ENCODE measurements at places on chromosomes 11 and 22. TPM values are rescaled to one million over a fixed set of nuclear protein-coding genes. Genes with fewer than 3 reads are reported as not detected.
A peak's percentile ranks its signal among the peaks of the same experiment; 100 is the strongest.

The SMC1B gene
- polyA plus RNA-seq, result 0.21 TPM

The OR9G1 gene
- not detected for polyA plus RNA-seq

The SLC15A3 gene
- not detected for polyA plus RNA-seq

The SLC22A9 gene
- not detected for polyA plus RNA-seq

The SLC22A8 gene
- polyA plus RNA-seq, result not detected

GRCh38 chr11:61037441-61038093 lies 64.7 kb upstream of the CD5 start:
- no peak overlapping the region for H3K4me3 ChIP-seq
- H3K4me1 ChIP-seq, result peaks cover 11% of the 10 kb centered on the region
- DNase-seq, result no peak
- H3K36me3 ChIP-seq, result no peaks in the 10 kb centered on the region
- H3K27ac ChIP-seq, result no peak overlapping the region

- H3K27me3 ChIP-seq, result peaks cover 5% of the 10 kb centered on the region
- H3K36me3 ChIP-seq, result peaks cover 25% of the 10 kb centered on the region
- H3K27ac ChIP-seq, result peak overlapping the region; percentile 2
- H3K4me1 ChIP-seq, result peaks cover 4% of the 10 kb centered on the region
Measured at GRCh38 chr22:46686221-46687047, 51.6 kb downstream of the CERK start.

- H3K36me3 ChIP-seq, result peaks cover 6% of the 10 kb centered on the region
- H3K27ac ChIP-seq, result no peak overlapping the region
- H3K4me3 ChIP-seq, result no peak overlapping the region
- peaks cover 3% of the 10 kb centered on the region for H3K27me3 ChIP-seq
Measured at GRCh38 chr11:94623120-94623735, 56.1 kb downstream of the PIWIL4 start.

GRCh38 chr22:47599753-47600152 lies 837.3 kb downstream of the TBC1D22A start:
- H3K36me3 ChIP-seq, result no peaks in the 10 kb centered on the region
- peaks cover 4% of the 10 kb centered on the region for H3K27me3 ChIP-seq
- H3K4me1 ChIP-seq, result no peaks in the 10 kb centered on the region
- H3K4me3 ChIP-seq, result no peak overlapping the region
- H3K27ac ChIP-seq, result no peak overlapping the region

GRCh38 chr11:86241956-86242535 lies 2.5 kb upstream of the EED start:
- H3K4me3 ChIP-seq, result no peak overlapping the region
- no peak overlapping the region for H3K27ac ChIP-seq
- no peaks in the 10 kb centered on the region for H3K4me1 ChIP-seq
- H3K27me3 ChIP-seq, result no peaks in the 10 kb centered on the region
- no peaks in the 10 kb centered on the region for H3K36me3 ChIP-seq

- H3K27me3 ChIP-seq, result peaks cover 9% of the 10 kb centered on the region
- no peak for DNase-seq
- no peaks in the 10 kb centered on the region for H3K4me1 ChIP-seq
- no peak within 1 kb of the TSS for H3K27ac ChIP-seq
Measured at GRCh38 chr22:36816636-36817524, at the start of gene PVALB. TSS of gene PVALB (minus strand) at chr22:36817035. CDS start at chr22:36817005, 30 bp downstream.

DNA sequence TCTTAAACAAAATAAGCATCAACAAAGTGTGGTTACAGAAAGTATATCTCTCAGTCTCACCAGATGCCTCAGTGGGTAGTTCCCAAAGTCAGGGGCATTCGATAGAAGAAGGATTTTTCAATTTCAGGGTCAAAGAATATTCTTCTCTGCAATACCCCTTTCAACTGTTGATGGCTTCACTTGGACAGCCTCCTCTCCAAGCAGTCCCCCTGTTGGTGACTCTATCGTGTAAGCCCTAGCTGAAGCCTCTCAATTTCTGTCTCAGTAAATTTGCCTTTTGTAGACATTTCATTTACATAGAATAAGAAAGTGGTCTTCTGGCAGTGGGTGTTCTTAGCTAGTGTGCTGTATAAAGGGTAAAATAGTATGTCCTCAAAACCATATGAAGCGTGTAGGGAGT lies 11.3 kb upstream of the CCDC83 start:
- DNase-seq, result no peak
- no peak overlapping the region for H3K27ac ChIP-seq
- peaks cover 2% of the 10 kb centered on the region for H3K27me3 ChIP-seq

DNA sequence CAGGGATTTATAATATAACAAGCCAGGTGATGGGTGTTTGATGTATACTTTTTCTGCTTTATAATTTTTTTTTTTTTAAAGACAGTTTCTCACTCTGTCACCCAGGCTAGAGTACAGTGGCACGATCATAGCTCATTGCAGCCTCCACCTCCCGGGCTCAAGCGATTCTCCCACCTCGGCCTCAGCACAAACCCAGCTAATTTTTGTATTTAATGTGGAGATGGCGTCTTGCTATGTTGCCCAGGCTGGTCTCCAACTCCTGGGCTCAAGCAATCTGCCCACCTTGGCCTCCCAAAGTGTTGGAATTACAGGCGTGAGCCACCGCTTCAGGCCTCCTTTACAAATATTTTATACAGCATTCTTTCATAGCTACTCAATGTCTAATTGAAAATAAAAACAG lies 48.6 kb downstream of the MORC2 start:
- H3K27ac ChIP-seq, result no peak overlapping the region
- H3K27me3 ChIP-seq, result peaks cover 5% of the 10 kb centered on the region
- H3K36me3 ChIP-seq, result peaks cover 3% of the 10 kb centered on the region
- DNase-seq, result no peak

DNA sequence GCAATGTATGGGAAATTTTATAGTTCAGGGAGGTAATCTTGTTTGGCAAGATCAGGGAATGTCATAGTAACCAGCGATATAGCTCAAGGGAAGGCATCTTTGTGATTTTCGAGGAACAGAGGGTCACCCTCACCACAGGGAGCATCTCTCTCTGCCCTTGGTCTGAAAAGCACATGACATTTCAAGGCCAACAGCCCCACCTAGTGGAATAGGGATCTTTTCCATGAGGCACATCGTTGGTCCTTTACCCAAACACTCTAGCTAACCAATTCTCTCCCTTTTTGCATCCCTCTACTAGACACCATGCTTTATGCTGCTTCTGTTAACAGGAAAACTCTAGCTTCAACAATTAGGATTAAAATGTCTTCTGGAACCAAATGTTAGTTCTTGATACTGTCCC lies 179.0 kb downstream of the GRM5 start:
- H3K4me3 ChIP-seq, result no peak overlapping the region
- no peak overlapping the region for H3K27ac ChIP-seq
- H3K4me1 ChIP-seq, result no peaks in the 10 kb centered on the region
- H3K27me3 ChIP-seq, result no peaks in the 10 kb centered on the region

DNA sequence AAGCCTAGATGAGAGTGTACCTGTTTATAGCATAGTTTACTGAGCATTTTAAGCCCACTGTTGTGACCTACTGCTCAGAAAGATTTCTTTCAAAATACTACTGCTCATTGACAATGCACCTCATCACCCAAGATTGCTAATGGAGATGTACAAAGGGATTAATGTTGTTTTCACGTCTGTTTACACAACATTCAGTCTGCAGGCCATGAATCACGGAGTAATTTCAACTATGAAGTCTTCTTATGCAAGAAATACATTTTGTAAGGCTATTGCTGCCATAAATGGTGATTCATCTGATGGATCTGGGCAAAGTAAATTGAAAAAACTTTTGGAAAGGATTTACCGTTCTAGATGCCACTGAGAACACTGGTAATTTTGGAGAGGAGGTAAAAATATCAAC lies 112.9 kb downstream of the KIF18A start:
- no peak overlapping the region for H3K4me3 ChIP-seq
- H3K36me3 ChIP-seq, result peaks cover 13% of the 10 kb centered on the region
- no peaks in the 10 kb centered on the region for H3K27me3 ChIP-seq
- no peak overlapping the region for H3K27ac ChIP-seq
- H3K4me1 ChIP-seq, result no peaks in the 10 kb centered on the region
- DNase-seq, result no peak

GRCh38 chr11:66470015-66470414 lies 3.3 kb downstream of the PELI3 start:
- H3K36me3 ChIP-seq, result no peaks in the 10 kb centered on the region
- H3K27me3 ChIP-seq, result peaks cover 2% of the 10 kb centered on the region
- H3K4me1 ChIP-seq, result peaks cover 19% of the 10 kb centered on the region
- no peak overlapping the region for H3K27ac ChIP-seq

- no peak overlapping the region for H3K27ac ChIP-seq
- peaks cover 3% of the 10 kb centered on the region for H3K27me3 ChIP-seq
- H3K4me3 ChIP-seq, result no peak overlapping the region
- no peaks in the 10 kb centered on the region for H3K36me3 ChIP-seq
- H3K4me1 ChIP-seq, result peaks cover 21% of the 10 kb centered on the region
Measured at GRCh38 chr22:29391546-29391945, 3.2 kb upstream of the AP1B1 start.

- no peak overlapping the region for H3K27ac ChIP-seq
- H3K4me3 ChIP-seq, result no peak overlapping the region
- H3K36me3 ChIP-seq, result no peaks in the 10 kb centered on the region
- peaks cover 1% of the 10 kb centered on the region for H3K27me3 ChIP-seq
- no peaks in the 10 kb centered on the region for H3K4me1 ChIP-seq
Measured at GRCh38 chr11:94030059-94030458, 8.9 kb downstream of the HEPHL1 start.

GRCh38 chr11:2382936-2383851 lies 6.1 kb downstream of the CD81 start:
- peaks cover 89% of the 10 kb centered on the region for H3K4me1 ChIP-seq
- no peaks in the 10 kb centered on the region for H3K36me3 ChIP-seq
- H3K4me3 ChIP-seq, result peak overlapping the region; percentile 32
- peak overlapping the region; percentile 91 for H3K27ac ChIP-seq
- no peak for DNase-seq

DNA sequence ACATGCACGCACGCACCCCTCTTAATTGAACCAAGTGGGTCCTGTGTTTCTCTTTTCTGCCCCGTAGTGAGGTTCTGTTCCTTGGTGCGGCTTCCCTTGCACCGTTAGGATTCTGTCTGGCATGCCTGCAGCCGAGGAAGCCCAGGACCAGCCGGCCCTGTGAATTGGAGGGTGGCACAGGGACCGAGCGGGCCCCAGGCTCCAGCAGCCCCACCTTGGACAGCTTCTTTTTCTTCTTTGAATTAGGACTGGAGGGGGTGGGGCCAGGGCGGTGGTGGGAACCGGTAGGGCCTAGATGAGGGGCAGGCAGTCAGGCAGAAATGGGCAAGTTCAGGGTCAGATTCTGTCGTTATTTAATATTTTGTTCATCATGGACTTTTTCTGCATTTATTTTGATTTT lies 94.7 kb downstream of the MPPED1 start:
- no peak for DNase-seq
- no peak overlapping the region for H3K4me3 ChIP-seq
- no peaks in the 10 kb centered on the region for H3K36me3 ChIP-seq
- H3K27ac ChIP-seq, result no peak overlapping the region
- no peaks in the 10 kb centered on the region for H3K4me1 ChIP-seq

GRCh38 chr11:86957976-86958646 lies 2.9 kb upstream of the FZD4 start:
- H3K36me3 ChIP-seq, result no peaks in the 10 kb centered on the region
- H3K4me3 ChIP-seq, result no peak overlapping the region
- no peak overlapping the region for H3K27ac ChIP-seq
- no peak for DNase-seq

DNA sequence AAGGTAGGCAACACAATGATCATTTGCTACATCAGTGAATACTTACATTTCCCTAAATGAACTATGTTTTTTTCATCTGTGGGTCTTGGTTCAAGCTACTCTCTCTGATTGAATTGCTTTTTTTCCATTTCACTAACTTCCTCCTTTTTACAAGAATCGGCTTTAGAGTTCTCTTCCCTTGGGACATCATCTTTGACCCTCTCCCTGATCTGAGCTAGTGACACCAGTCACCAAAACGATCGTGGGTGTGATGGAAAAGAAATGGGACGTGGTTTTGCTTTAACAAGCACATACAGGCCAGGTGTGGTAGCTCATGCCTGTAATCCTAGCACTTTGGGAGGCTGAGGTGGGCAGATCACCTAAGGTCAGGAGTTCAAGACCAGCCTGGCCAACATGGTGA lies 129.9 kb downstream of the WT1 start:
- no peak overlapping the region for H3K27ac ChIP-seq
- H3K27me3 ChIP-seq, result peaks cover 2% of the 10 kb centered on the region
- H3K4me3 ChIP-seq, result no peak overlapping the region
- H3K36me3 ChIP-seq, result no peaks in the 10 kb centered on the region

- H3K4me3 ChIP-seq, result no peak overlapping the region
- H3K27me3 ChIP-seq, result no peaks in the 10 kb centered on the region
- H3K4me1 ChIP-seq, result no peaks in the 10 kb centered on the region
- H3K27ac ChIP-seq, result no peak overlapping the region
- peaks cover 35% of the 10 kb centered on the region for H3K36me3 ChIP-seq
Measured at GRCh38 chr11:74037309-74037708, 28.4 kb upstream of the UCP3 start.

DNA sequence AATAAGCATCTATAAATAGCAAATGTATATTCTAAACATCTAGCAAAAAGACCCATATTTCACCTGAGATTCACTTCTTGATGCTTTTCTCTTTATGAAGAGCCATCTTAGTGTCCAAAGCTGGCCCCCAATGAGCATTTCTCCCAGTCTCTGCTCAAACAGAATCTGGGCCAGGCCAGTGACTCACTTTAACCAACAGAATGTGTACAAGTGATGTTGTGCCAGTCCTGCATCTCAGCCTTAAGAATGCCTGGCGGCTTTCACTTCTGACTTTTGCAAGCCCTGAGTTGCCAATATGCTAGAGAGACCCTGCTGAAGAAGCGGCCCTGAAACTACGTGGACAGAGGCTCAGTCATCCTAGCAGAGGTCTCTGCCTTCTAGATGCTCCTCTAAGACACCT lies 6.9 kb upstream of the COPB1 start:
- no peak overlapping the region for H3K4me3 ChIP-seq
- peak overlapping the region; percentile 63 for H3K27ac ChIP-seq
- peaks cover 1% of the 10 kb centered on the region for H3K27me3 ChIP-seq
- DNase-seq, result no peak
- peaks cover 6% of the 10 kb centered on the region for H3K4me1 ChIP-seq

DNA sequence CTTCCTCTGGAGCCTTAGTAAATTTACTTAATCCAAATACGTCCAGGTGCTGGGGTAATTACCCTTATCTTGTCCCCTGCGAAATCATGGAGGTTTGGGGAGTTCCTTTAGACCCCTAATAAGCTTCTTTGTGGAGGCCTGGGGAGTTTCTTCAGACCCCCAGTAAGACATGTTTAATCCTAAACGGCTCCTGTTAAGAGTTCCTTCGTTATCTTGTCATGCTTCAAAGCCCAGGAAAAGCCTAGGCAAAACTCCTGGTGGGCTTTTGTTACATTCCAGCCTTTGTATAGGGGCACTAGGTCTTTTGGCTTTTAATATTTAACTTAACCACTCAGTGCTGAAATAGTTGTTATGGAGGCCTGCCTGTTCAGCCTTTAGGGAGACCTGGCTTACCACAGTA lies 18.1 kb upstream of the PAMR1 start:
- no peaks in the 10 kb centered on the region for H3K36me3 ChIP-seq
- no peak for DNase-seq
- no peak overlapping the region for H3K4me3 ChIP-seq
- H3K4me1 ChIP-seq, result no peaks in the 10 kb centered on the region
- H3K27ac ChIP-seq, result no peak overlapping the region

- no peak for DNase-seq
- H3K36me3 ChIP-seq, result no peaks in the 10 kb centered on the region
- H3K27ac ChIP-seq, result no peak overlapping the region
Measured at GRCh38 chr11:73287400-73288101, 15.4 kb downstream of the P2RY6 start.
